HTR-8/SVneo (cell line): ENCODE measurements at places on chromosomes 12 and 14.

DNA sequence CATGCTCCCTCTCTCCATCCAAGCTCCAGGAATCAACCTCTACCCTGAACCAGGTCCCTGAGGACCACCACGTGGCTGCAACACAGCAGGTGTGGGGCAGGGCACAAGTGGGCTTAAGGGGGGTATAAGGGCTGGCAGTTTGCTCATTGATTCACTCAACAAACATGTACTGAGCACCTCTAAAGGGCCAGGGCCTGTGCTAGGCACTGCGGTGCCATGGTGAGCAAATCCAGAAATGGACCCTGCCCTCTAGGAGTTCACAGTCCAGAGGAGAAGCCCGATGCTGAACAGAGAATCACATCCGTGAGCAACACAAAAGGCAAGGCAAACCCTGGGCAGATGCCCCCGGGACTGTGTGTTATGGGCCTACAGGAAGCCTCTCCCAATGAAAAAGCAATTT lies 6.5 kb upstream of the AQP2 start:
- DNase-seq, result no peak

- DNase-seq, result no peak
These were observed 505 bp downstream of the BCL2L2 start for GRCh38 chr14:23307146-23307530.

GRCh38 chr12:51225234-51225633 lies 7.4 kb upstream of the POU6F1 start:
- DNase-seq, result no peak

GRCh38 chr12:103632554-103633216 lies 45.6 kb downstream of the STAB2 start:
- DNase-seq, result peak; percentile 78

DNA sequence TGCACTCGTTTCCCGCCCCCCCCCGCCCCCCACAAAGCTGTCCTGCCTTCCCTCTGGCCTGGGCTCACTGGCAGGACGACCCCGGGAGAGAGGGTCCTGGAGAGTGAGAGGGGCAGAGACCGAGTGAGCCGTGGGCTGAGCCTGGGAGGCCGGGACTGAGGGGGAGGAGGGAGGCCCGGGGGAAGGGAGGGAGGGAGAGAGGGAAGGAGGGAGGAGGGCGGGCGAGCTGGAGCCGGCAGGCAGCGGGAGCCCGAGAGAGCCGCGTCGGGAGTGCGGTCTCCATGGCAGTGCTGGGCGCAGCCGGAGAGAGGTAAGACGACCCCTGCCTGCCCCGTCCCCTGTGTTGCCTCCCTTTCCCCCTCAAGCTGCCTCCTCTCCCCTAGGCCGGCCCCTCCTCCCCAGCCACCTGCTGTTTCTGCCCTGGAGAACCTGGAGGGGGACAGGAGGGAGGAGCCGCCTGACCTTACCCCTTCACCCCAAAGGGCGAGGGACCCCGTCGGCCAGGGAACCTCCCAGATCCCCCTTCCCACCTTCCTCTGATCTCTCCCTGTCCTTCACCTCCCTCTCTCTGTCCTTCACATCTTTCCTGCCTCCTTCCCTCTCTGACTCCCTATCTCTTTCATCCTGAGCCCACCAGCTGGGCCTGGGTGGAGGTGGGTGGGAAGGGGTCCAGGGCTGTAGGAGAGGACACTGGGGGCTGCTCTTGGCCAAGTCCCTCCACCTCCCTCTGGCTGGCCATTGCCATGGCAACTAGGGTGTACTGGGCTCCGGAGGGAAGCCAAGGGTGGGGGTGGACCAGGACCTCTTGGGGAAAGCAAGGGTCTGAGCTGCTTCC lies at the start of gene GPR162:
Gene GPR162 (plus strand): TSS at position 231 of the 835 bp plus-strand sequence. CDS start 2,078 bp downstream, outside the sequence.
- peak; percentile 73 for DNase-seq

- peak; percentile 28 for DNase-seq
These were observed 4.4 kb upstream of the GPHN start for GRCh38 chr14:66503532-66503931.

GRCh38 chr12:79776111-79776510 lies 85.3 kb upstream of the PAWR start:
- DNase-seq, result no peak

DNA sequence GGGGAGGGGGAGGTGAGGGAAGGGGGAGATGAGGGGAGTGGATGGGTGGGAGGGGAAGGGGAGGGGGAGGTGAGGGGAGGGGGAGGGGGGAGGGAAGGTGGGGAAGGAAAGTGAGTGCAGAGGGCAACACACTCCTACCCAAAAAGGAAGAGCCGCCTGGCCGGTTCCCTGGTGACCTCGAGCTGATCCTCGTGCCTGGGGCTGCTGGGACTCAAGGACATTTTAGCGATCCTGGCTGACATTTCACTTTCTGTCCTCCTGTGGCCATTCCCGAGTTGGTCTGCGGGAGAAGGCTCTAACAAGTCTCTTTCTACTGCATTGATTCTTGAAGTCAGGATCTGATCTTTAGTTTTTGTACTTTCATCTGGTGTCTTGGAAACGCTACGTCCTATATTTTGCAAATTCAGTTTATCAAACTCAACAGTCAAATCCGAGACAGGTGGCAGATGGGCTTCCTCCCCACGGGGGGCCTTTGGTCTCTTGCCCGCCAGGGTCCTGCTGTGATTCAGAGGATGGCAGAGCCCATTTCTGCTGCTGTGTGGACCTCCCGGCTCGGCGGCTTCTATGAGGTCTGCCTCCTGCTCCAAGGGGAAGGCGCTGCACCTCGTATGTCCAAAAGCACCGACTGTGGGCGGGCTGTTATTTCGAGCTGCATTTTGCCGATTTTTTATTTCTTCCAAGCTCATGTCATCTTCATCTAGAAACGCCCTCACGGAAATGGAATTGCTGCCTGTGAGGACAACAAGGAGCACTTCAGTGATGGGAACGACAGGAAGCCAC lies 19.1 kb downstream of the PGAM5 start:
- no peak for DNase-seq

- peak; percentile 84 for DNase-seq
These were observed at the start of gene PFKM for GRCh38 chr12:48119078-48119833. TSS of gene PFKM (plus strand) at chr12:48119364. CDS start at chr12:48122775, 3,411 bp downstream.

DNA sequence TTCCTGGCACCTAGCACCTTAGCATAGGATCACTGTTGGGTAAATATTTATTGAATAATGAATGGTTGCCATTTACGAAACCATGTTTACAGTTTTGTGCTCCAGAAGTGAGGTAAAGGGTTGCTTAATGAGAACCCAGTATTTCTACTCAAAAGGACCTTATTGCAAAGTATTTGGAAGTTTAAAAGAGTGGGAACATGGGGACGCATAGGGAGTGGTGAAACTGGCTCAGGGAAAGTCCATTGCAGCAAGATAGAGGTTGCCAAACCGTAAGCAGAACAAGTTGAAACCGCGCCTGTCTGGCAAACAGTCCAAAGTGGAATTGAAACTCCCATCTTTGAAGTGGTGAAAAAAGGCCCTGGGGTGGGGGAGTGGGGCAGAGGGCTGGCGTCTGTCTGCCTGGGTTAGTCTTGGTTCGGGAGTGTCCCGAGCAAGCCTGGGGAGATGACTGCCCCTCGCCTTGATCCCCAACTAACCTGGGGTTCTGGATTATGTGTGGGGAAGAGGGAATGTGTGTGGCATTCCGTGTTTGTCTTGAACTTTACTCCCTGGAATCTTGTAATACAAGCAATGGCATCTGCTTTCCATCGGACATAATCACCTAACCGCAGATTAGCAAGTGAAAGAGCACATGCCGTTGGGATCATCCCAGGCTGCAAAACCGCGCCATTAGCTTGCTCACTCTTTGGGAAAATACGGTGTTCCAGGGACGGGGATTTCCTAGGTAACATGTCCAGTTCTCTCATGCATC lies 7.2 kb downstream of the ALDH2 start:
- no peak for DNase-seq

DNA sequence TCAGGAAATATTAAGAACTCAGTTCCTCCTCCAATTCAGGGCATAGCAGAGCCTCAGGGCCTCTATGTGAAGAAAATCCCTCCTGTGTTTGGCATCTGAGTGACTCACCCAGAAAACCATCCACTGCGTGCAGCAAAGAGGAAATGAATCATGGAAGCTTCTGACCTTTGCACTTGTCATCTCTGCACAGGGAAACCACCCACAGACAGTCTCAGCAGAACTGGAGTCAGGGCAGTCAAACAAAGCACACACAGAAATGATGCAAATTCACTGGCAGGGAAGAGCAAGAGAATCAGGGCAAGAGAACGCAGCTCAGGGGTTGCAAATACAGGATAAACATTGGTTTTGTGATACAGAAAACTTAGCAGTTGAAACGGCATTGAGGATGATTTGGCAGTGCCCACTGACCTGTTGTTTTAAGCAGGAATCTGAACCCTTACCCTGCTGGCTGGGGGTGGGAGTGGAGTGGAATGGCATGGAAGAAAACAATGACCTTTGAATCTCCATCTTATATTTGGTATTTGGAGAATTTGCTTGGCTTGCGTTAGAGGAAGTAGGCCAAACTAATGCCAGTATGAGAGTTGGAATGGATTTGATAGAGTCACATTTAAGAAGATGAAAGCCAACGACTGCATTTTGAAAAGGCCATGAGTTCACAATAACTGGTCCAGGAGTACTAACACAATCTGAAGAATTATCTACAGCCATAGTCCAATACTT lies 53.5 kb downstream of the PHLDA1 start:
- DNase-seq, result peak; percentile 85

- DNase-seq, result no peak
These were observed 61.2 kb upstream of the DYNC1H1 start for GRCh38 chr14:101903111-101903561.

DNA sequence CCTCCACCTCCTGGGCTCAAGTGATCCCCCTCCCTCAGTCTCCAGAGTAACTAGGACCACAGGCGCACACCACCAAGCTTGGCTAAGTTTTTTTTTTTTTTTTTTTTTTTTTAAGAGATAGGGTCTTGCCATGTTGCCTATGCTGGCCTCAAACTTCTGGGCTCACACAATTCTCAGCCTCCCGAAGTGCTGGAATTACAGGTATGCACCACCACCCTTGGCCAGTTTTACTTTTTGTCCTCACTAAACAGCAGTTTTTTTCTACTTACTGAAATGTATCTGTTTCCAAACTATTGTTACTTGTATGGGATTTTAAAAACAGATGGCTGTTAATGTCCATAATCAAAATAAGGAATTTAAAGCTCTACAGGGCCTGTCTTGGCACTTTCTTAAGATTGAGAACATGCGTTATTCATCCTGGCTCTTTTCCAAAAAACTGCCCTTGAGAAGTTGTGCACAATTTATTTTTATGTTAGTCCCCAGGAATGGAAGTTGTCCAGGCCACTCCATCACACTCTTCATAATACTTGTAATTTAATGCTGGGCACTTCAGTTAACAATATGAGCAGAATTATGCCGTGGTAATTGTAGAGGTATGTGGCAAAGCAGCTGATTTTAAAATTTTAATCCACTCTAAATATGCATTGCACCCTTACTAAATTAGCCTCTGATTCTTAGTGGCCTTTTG lies 51.9 kb upstream of the REP15 start:
- DNase-seq, result no peak

- DNase-seq, result peak; percentile 90
These were observed 244.1 kb downstream of the FBXL14 start for GRCh38 chr12:1350055-1350933.

- DNase-seq, result no peak
These were observed 95.4 kb upstream of the HIF1A start for GRCh38 chr14:61599942-61600341.

DNA sequence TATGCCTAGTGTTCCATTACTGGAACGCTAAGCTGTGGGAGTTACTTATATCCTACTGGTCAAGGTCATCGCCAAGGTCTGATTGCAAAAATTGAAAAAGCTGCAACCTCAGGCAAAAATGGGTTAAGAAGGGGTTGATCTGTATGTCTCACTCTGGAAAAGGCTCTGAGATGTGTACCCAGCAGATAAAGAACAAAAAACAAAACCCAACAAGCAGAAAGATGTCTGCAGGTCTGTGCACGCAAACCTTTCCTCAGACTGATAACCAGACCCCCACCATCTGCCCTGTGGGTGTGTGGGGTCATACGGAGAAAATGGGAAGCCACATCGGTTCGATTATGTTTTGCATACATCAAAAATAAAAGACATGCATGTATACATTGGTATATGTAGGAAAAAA lies 56.4 kb downstream of the TESC start:
- no peak for DNase-seq

DNA sequence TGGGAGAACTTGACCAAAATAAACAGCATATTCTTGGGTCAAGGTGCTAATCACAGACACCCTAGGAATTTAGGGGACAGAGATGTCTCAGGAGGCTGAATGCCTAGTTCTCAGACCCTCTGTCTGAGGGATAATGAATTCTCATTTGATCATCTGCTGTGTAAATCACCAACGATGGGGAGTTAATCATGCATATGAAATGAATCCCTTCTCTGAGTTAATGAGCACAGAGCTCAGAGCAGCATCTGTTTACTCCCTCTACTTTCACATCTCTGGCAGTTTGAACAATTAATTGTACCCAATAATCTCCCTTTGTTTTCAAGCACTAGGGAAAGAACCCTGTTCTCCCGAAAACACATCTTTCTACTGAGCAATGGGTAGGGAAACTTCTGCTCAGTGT lies 129.4 kb upstream of the SRRM4 start:
- DNase-seq, result no peak

GRCh38 chr12:82912406-82912805 lies 225.7 kb downstream of the TMTC2 start:
- no peak for DNase-seq
